ENCODE measurements at places on chromosomes 2 and 18.

DNA sequence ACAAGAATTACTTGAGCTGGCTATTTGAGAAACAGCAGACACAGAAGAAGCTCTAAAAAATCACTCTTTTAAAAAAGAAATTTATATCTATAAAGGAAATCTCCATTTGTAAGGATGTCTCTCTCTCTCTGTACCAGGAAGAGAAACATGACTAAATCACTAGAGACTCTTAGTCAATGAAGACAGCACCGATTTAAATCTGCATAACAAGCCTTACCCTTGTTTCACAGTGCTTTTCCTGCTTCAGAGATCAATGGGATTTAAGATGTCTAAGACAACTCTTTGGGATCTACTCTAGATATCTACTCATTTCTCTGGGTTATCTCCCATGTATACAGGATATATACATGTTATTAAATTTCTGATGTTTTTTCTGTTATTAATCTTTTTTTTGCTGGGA is 359.2 kb upstream of the RND3 start:
- no peak for DNase-seq

GRCh38 chr18:63238693-63239075 is 80.9 kb downstream of the BCL2 start:
- DNase-seq, result no peak

GRCh38 chr2:29281916-29282247 is 166.7 kb downstream of the CLIP4 start:
- no peak for DNase-seq

DNA sequence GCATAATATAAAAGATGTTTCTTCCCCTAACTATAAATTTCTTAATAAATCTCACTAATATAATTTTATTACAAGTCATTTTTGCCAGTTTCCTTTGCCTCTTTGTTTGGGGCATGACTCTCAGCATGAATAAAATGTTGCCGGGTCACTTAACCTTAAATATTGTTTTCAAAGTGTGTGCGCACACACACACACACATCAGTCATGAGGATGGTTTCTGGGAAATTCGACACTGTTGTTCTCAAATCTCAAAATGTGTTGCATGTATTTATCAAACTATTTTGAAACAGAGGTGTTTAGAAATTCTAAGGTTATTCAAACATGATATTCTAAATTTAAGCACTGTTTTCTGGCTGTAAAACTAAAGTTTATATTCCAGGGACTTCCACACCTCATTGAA is 31.5 kb downstream of the FAP start:
- DNase-seq, result no peak

GRCh38 chr2:16716024-16716423 is 50.4 kb upstream of the CYRIA start:
- no peak for DNase-seq

- DNase-seq, result no peak
These were observed 189.3 kb downstream of the ANKRD30B start for GRCh38 chr18:14937271-14937670.

DNA sequence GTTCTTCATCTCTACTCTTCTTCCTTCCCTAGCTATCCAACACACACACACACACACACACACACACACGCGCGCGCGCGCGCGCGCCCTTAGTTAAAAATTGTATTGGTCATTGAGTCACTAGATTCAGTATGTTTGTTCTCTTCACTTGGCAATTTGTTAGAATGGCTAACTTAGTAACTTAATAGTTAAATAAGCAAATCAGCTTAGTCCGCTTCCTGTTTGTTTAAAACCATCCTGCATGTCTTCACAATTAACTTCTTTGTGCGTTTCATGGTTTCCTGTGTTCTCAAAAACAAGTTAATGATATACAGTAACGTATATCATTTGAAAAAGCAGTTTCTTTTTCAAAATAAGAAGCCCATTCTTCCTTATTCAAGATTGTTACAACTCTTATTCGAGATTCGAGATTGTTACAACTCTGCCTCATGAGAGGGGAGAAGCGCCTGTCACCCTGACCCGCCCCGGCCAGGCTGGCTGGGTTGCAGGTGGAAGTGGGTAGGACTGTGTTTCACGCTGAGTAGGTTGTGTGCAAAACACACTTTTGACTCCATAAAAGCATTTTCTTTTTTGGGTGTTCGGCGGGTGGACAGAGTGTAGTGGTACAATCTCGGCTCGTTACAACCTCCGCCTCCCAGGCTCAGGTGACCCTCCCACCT is 9.5 kb upstream of the CNNM3 start:
- DNase-seq, result no peak
